ENCODE measurements at places on chromosomes 16 and 17.

- no peak for DNase-seq
These were observed 51.4 kb downstream of the TBC1D16 start for GRCh38 chr17:79984045-79984840.

- DNase-seq = no peak
These were observed 17.1 kb downstream of the TRAF4 start for GRCh38 chr17:28760601-28761562.

DNA sequence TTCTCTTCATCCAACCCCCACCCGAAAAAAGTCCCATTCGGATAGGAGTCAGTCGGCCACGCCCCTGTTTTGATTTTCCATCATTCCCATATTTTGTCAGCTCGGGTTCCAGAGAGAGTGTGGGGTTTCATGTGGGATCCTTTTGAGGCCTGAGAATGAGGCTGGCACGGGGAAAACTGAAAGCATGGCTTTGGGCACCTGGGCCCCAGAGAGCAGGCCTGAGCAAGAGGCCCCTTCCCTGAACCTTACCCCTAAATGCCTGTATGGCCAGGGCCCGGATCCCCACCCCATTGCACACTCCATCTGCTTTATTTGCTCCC lies 4.6 kb upstream of the HOXB4 start:
- DNase-seq = no peak

- no peak for DNase-seq
These were observed 113.6 kb downstream of the SNX29 start for GRCh38 chr16:12090151-12090530.

DNA sequence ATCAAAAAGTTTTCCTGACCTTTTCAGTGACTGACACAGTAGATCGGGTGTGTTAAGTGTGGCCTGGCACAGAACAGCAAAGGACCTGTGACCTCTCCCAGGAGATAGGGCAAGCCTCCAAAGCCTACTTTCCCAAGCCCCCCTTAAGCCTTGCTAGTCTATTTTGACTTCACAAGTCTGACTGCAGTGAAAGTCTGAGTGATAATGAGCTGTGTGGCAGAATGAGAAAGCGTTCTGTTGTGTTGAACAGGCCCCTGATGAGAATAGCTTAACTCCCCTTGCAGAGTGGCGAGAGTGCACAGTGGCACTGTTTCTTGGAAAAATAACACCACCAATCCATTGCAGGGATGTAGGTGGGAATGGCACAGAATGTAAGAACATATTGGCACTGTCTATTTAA lies 32.8 kb downstream of the MMD start:
- no peak for DNase-seq

DNA sequence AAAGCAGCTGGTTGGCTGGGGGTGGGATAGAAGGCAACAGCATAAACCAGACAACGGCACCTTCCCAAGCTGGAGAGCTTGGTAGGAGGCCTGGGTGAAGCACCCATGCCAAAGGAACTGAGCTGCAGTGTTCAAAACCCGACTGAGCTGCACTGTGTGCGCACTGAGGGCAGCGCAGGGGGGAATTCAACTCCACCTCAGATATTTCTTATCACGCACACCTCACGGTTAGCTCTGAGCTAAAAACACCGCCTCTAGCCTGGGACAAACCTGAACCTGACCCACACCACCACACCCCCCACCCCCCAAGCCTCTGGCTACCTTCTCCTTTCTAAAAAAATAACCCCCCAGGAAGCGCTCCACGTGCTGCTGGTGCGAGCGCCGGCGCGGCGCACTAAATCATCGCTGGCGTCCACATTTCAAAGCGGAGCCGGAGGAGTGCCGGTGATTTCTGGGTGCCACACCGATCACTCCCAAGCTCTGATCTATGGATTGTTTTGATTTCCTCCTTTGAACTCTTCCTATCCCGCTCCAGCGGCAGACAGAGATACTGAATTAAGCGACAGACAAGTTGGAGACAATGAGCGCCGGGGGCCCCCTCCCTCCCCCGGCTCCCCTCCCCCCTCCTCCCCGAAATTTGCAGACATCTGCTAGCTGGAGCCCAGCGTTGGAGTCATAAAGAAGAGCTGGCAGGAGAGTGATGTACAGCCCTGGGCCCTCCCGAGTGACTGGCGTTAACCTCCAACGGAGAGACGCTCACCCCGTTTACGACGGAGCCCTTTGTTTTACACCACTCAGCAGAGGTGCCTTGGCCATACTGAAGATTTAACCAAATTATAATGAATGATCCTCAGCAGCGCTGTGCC lies 85.0 kb downstream of the NOG start:
- DNase-seq = peak; percentile 21

DNA sequence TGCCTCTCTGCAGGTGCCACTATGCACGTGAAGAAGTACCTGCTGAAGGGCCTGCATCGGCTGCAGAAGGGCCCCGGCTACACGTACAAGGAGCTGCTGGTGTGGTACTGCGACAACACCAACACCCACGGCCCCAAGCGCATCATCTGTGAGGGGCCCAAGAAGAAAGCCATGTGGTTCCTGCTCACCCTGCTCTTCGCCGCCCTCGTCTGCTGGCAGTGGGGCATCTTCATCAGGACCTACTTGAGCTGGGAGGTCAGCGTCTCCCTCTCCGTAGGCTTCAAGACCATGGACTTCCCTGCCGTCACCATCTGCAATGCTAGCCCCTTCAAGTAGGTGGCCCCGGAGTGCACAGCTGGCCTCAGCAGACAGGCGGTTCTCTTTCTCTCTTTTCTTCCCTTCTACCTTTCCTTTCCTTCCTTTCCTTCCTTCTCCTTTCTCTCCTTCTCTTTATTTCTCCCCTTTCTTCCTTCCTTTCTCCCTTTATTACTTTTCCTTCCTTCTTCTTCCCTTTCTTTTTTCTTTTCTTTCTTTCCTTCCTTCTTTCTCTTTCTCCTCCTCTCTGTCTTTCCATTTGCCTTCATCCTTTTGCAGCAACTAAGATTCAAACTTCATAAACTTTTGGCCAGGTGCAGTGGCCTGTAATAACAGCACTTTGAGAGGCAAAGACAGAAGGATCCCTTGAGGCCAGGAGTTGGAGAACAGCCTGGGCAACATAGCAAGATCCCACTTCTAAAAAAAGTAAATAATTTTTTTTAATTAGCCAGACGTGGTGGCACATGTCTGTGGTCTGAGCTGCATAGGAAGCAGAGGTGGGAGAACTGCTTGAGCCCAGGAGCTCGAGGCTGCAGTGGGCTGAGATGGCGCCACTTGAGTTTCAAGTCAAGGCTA lies 46.7 kb downstream of the SCNN1B start:
- DNase-seq = no peak

DNA sequence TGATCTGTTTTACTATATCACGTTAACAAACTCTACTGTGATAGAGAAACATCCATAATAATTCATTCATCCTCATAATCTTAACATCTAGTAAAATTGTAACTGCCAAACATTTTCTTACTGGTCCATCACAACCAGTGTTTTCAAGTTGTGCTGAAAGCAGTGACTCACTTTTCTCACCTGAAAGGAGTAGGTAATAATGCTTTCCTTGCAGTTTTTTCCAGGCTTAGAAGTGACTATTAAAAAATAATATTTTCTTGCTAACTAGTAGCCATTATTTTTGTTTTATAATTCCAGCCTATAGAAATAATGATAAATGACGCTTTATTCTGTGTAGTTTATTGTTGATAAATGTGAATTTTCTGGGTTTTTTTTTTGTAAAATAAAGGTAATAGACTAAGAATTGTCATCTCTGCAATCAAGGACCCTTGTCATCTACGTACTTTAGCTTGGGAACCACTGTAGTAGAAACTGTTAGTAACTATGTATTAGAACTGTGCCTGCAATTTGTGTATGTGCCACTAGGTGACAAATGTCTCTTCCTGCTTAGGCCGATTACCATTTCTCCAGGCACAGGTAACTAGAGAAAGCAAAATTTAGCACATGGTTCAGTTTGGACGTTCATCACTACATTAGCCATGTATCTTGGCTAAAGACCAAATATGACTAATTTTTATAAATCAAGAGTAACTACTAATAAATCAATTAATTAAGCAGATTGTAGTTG lies 409.4 kb upstream of the ERCC4 start:
- DNase-seq = no peak

DNA sequence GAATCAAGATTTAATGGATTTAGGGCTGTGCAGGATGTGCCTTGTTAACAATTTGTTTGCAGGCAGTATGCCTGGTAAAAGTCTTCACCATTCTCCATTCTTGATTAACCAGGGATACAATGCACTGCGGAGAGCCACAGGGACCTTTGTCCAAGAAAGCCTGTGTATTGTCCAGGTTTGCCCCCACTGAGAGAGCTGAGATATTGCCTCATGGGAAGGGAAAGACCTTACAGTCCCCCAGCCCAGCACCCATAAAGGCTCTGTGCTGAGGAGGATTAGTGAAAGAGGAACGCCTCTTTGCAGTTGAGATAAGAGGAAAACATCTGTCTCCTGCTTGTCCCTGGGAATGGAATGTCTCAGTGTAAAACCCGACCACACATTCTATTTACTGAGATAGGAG lies 2169.6 kb downstream of the TP53TG3F start:
- DNase-seq = no peak

GRCh38 chr17:19019041-19019941 lies 14.7 kb upstream of the FAM83G start:
- no peak for DNase-seq

- no peak for DNase-seq
These were observed 48.6 kb upstream of the DDX52 start for GRCh38 chr17:37691807-37692206.

DNA sequence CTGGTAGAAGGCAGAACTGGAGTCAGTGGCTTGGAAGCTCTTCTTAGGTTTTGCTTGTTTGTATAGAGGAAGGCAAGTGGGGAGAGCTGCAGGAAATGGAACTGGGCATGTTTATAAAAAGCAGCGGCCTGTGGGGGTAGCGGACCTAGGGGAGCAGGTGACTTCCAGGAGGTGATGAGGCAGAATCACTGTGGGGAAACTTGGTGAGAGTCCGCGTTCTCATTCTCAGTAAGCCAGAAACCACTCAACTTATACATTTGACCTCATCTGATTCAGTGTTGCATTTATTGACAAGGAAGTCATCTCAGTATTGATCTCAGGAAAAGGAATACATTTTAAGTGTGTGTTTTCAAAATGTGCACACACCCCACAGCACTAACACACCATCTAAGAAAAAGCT lies 299.8 kb downstream of the CNTNAP4 start:
- no peak for DNase-seq

GRCh38 chr17:64109400-64109799 lies 20.5 kb downstream of the ERN1 start:
- no peak for DNase-seq

DNA sequence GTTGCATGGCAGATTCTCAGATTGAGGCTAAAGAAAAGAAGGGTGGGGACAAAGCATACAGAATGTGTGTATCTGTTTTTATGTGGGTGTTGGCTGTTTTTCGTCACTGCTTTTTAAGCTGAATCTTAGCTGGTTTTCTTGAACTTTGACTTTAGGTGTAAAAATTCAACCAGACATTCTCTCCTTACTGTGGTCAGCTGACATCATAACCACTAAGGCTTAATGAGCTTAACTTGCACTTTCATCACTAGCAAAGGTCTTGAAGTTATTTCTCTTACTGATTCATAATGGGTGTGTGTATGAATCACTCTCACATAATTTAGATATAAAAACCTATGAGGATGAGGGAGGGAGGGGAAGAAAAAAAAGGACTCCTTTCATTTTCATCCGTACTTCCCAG lies 4.0 kb upstream of the CDC6 start:
- DNase-seq = peak; percentile 94

DNA sequence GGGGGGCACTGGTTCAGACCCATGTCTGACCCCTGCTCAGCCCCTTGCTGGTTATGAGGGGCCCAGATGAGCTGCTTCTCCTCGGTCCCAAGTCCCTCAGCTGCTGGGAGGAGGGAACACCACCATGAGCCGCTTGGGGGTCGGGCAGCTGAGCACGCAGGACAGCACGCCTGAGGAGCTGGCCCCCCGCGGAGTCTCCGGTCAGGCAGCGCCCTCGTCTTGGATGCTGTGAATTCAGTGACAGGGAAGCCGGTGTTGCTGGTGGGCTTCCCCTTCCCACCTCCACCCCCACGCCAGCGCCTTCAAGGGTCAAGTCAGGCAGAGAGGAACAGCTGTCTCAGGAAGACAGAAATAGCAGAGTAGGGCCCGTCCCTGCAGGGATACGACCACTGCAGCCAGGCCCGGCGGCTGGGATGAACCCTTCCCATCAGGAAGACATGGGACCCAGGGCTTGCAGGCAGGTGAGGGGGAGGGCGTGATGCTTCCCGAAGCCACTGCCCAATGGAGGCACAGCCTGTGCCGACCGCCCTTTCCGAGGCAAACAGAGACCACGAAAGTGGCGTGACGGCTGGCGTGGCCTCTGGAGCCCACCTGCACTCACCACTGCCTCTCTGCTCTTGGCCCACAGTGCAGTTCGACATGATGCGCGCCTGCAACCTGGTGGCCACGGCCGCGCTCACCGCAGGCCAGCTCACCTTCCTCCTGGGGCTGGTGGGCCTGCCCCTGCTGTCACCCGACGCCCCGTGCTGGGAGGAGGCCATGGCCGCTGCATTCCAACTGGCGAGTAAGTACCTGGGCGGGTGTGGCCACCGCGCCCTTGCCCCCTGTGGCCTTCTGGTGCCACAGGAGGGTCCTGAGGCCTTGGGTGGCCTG lies 8.1 kb downstream of the TMEM204 start:
- no peak for DNase-seq

- no peak for DNase-seq
These were observed 17.0 kb upstream of the ITGAE start for GRCh38 chr17:3817851-3818605.

Data from kidney glomerular epithelial cell (primary cell).